B cell (primary cell): ENCODE measurements at places on chromosomes 7 and 10. TPM values are rescaled to one million over a fixed set of nuclear protein-coding genes. Genes with fewer than 3 reads are reported as not detected.

- no peak for DNase-seq
Measured at GRCh38 chr10:29522061-29522855, 112.5 kb downstream of the SVIL start.

DNA sequence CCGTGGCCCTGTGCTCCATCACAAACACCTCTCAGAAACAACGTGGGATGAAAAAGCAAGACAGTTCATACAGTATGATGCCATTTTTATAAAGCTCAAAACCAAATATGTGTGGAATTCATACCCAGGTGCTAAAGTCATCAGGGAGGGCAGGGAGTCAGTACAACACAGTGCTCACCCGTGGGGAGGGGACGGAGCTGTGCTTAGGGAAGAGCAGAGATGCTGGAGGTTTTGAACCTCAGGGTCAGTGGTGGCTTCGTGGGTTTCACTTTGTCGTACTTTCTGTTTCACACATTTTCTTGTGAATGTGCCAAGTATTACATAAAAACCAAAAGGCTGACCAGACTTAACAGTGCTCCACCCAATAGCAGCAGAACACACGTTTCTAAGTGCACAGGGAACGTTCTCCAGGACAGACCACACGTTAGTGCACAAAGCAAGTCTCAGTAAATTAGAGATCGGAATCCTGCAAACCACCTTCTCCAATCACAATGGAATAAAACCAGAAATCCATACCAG is 21.2 kb downstream of the ZMIZ2 start:
- peak; percentile 49 for DNase-seq

Gene FANK1
- 0.75 TPM in 1 of 2 replicates, not detected in the other for total RNA-seq

DNA sequence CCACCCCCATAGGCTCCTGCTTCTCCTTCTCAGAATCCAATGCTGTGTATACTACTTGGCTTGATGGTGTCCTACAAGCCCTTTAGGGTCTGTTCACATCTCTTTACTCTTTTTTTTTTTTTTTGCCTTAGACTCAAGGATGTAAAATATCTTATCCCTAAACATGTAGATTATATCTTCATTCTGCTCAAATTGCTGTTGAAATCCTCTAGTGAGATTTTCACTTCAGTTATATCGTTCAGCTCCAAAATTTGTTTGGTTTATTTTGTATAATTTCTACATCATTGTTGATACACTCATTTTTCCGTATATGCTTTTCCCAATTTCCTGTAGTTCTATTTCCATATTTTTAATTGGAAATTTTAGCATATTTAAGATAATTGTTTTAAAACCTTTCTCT is 1.8 kb upstream of the AKR1C3 start:
- DNase-seq, result no peak

- no peak for DNase-seq
Measured at GRCh38 chr10:91556691-91557566, 75.9 kb downstream of the PPP1R3C start.

DNA sequence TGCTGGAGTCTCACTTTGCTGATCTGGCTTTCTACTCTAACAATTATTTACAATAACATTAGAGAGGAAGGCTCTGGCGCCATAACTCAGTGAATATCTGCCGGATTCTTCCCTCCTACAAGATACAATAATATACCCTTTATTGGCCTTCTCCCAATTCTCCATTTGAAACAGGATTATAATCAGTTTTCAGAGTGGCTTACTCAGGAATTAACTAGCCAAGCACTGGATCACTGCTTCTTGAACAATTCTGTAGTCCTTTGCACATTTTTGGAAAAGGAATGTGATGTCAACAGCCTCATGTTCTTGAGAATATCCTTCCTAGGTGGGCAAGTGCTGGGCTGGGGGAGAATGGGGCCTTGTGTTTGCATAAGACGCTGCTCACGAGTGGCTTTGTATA is 125.9 kb downstream of the HIPK2 start:
- no peak for DNase-seq

DNA sequence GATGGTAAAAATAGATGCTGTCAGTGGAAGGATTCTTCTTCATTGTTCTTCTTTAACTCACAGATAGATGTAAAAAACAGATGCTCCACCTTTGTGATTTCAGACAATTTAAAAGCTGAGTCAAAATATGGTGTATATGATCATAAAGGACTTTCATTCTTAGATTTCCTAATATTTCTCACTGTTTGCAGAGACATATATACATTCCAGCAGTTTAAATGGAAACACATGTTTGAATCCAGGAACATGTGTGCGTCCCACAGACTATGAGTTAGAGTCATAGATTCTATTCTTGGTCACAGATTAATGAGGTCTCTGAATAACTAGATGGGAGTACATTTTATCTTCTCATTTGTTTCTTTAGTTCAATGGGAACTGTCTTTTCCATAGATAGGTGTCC is 109.6 kb downstream of the BICC1 start:
- DNase-seq, result no peak

Gene IFIT2
- total RNA-seq, result 12.4 and 13.4 TPM in 2 replicates

GRCh38 chr10:19986591-19986990 is 170.4 kb downstream of the PLXDC2 start:
- no peak for DNase-seq

DNA sequence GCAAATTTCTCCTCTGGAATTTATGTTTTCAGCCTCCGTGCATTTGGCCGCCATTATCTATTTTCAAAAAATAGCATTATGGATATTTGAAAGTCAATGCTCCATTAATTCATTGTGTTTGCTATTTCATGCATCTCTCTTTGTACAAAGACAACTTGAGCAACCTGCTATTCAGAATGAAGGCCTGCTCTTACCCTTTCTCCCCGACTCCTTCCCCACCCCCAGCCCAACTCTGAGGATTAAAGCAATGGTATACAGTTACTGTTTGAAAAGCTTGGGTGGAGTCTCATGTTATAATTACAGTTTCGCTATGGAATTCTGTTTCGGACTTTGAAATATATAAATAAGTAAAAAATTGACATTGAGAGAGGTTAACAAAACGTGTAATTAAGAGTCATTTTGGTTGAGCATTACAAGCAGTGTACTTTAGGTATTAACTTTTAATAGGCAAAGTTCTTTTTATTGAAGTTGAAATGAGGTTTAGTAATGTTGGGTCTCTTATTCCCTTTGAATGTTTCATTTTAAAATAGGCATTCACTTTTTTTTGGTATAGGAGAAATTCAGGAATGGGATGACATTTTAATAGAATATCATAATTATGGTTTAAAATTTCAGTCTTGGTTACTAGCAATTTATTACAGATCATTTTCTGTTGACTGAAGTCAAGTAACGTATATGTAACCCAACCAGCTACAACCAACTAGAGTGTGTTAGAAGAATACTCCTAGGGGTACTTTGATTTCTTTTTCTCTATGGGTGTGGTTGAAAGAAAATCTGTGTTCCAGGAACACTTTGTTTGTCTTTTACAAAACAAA is 93.1 kb downstream of the ARID5B start:
- DNase-seq, result no peak

DNA sequence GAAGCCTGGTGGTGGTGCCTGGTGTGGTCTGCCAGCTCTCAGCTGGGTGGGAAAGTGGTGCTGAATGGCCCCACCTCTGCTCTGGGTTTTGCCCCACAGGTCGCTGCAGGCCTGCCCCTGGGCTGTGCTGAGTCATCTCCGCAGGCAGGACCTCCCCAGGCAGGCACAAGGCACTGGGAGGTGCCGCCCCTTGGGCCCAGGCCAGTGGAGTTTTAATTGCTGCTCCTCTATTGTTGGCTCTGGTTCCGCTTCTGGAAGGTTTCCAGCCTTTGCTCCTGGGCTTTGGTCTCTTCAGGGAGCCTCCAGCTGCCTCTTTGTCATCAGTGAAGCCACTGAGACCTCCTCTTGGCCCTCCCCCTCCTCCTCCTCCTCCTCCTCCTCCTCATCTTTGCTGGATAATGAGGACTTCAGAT is 180.3 kb upstream of the GRB10 start:
- DNase-seq, result no peak

DNA sequence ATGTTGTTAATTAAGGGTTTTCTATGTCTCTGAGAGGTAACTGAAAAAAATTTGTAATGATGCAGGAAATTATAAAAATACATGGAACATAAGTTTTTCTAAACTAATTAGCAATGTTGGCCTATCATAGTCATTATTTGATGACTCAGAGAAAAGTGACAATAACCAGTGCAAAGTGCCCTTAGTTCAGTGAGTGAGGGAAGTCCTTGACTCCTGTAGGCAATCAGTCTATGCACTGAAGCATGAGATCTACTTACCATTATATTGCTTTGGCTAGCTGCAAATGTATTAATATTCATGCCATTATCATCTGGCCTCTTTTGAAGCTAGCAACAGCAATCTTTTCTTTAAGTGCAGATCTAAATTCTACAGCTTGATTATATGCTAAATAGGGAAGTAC is 40.6 kb downstream of the CCDC172 start:
- no peak for DNase-seq

Gene TRIM56
- total RNA-seq, result 76.1 and 85.7 TPM in 2 replicates

Gene NACAD
- total RNA-seq, result 0.41 and 0.49 TPM in 2 replicates

Gene PFKFB3
- total RNA-seq, result 239 and 251 TPM in 2 replicates

Gene PDE1C
- total RNA-seq, result 0.52 TPM in 1 of 2 replicates, not detected in the other

- no peak for DNase-seq
Measured at GRCh38 chr10:124150807-124151417, 57.5 kb upstream of the CHST15 start.

DNA sequence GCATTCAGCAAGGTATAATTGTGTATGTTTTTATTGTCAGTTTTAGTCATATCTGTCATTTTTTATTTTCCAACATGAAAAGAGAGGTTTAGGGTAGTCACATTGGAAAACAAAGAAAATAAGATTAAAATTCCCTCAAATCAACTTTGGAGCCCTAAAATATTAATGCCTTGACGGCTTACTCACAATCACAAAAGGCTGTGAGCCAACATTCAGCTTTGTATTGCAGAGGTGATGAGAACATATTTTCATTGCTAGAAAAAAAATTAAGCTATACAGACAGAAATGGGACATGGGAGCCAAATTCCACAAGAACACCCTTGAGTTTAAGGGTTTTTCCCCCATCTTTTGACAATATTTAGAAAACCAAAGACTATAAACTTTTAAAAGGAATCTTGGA is 30.2 kb downstream of the CALD1 start:
- no peak for DNase-seq

- DNase-seq, result no peak
Measured at GRCh38 chr10:70135046-70135445, 2.4 kb upstream of the AIFM2 start.

Gene COL26A1
- not detected in 2 replicates for total RNA-seq

GRCh38 chr10:132904181-132904813 is 38.1 kb downstream of the CFAP46 start:
- peak; percentile 40 for DNase-seq

- DNase-seq, result no peak
Measured at GRCh38 chr10:4646547-4646946, 179.5 kb upstream of the AKR1E2 start.

- DNase-seq, result no peak
Measured at GRCh38 chr7:97578225-97578624, 153.7 kb upstream of the TAC1 start.
